ENCODE measurements at places on chromosomes 16 and 17. TPM values are rescaled to one million over a fixed set of nuclear protein-coding genes. Genes with fewer than 3 reads are reported as not detected.

Gene GNGT2
- 0.94 TPM for total RNA-seq

Gene C16orf92
- total RNA-seq: not detected

Gene TBC1D3G
- total RNA-seq: not detected

Gene KIF2B
- total RNA-seq: not detected

Gene ITGAL
- 3.4 TPM for total RNA-seq

Gene CACNG3
- total RNA-seq: not detected

GRCh38 chr17:76138234-76138895 lies 2.7 kb downstream of the FOXJ1 start:
- no peak for DNase-seq

- DNase-seq: no peak
Observed at GRCh38 chr17:50045154-50045553, 10.8 kb upstream of the ITGA3 start.

DNA sequence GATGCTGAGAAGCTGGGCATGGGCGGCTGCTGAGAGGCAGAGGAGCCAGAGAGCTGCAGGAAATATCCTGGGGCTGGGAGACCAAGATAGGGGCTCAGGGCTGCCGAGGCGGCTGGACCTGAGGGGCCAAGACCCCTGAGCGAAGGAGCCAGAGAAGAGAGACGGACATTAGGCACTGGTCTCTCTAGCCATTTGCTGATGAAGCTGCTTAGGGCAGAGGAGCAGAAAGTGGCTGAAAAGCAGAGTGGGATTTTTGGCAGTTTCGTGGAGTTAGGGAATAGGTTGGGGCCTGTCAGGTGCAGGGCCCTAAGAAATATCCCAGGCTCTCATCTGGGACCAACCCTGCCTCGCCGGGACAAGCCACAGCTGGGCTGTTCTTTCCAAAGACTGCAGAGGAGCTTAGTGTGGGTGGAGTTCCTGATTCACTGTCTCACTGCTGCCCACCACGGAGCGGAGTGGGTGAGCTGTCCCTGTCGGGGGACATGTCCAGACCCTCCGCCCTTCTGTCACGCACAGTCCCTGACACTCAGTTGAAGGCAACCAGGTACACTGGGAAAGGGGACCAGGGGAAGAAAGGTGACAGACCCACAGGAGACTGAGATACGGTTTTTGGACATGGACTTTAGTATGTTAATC lies 11.3 kb upstream of the DNASE1 start:
- no peak for DNase-seq

DNA sequence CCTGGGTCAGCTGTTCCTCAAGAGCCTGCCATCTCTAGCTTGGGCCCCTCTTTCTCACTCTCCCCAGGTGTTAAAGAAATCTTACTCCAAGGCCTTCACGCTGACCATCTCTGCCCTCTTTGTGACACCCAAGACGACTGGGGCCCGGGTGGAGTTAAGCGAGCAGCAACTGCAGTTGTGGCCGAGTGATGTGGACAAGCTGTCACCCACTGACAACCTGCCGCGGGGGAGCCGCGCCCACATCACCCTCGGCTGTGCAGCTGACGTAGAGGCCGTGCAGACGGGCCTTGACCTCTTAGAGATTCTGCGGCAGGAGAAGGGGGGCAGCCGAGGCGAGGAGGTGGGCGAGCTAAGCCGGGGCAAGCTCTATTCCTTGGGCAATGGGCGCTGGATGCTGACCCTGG lies 6.8 kb downstream of the CNP start:
- DNase-seq: no peak

DNA sequence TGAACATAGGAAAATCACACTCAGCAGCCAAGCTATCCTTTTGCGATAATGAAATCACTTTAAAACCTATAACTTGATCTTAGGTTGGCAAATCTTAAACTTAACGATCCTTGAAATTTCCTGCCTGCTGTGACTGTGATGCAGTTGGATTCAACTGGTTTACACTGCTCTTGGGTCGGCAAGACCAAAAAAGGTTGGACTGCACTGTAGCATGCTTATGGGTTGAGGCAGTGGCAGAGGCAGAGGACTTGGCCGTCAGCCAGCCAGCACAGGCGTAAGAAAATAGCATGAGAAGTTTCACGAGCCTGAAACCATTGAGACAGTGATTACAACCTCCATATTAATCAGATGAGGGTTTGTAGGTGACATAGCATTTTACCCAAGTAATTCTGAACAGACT lies 21.4 kb downstream of the WSB1 start:
- peak; percentile 83 for DNase-seq
